ENCODE measurements at places on chromosomes 11 and 22.

- DNase-seq, result no peak
Measured at GRCh38 chr11:46541593-46542371, 52.0 kb downstream of the AMBRA1 start.

DNA sequence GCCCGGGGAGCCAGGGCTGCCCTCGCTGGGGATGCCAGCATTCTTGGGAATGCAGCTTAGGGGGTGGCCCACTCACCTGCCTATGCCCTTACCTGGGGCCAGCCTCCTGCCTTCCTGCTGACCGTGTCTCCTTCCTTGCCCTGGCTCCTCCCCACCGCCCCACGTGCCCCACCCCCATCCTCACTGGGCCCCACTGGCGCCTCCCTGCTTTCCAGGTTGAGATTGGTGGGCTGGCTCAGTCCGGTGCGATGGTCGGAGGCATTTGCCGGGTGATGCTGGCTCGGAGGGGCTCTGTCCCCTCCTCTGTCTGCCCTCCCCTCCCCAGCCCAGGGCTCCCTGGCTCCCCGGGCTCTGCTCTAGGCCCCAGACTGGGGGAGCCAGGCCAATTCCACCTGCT lies 34.1 kb upstream of the GRAMD4 start:
- DNase-seq, result no peak

DNA sequence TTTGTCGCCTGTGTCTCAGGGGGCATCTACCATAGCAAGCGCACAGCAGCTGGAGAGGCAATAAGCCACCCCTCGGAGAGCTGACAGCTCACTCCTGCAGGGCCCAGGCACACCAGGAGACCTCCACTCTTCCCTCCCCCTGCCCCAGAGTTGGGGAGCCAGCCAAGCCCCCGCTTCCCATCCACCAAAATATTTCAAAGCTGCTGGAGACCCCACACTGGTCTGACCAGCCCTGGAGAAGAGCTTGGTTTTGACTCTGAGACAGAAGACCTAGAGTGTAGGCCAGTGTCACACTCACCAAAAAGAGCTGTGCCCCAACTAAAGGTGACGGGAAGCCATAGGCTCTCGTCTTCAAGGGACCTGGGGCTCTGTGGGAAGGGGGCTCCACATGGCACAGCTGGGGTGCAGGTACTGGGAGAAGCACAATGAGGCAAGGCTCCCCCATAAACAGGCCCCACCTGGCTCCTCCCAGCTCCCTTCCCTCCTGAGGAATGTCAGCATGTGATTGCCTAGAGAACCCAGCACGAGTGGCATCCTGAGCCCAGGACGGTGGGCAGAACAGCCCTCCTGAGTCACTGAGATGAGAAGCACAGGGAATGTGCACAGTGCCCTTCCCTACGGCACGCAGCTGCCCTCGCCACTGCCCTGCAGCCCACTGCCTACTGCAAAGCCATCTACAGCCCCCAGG lies 5.8 kb upstream of the GNAZ start:
- DNase-seq, result peak; percentile 9

DNA sequence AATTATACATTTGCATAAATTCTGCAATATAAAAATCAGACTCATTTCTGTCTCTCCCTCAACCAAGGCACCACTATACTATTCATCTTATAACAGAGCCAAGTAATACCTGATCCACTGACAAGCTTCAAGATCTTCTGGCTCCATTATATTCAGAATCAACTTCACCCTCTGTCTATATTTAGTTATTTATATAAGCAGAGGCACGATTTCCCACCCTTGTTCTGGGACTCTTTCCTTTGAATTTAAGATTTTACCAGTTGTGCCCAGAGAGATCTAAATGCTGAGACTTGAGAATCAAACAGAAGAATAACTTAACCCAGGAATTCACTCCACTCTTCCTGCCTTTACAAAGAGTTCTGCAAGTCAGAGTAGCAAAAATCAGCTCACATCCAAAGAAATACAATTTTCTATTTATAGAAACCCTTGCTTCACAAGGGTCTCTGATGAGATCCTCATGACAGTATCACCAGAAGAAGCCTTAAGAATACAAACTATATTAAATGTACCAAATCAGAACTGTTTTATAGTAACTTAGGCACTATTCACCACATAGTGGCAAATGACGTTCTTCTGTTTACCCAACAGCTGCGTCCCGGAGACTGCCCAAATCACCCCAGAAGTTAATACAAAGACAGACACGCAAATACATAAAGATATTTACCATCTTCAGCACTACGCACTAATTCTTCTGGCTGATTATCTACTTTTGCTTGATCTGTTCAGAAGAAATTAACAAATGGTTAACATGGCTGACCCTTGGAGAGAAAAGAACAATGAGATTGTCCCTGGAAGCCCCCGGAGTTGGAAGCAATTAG lies 32.3 kb upstream of the CCDC89 start:
- no peak for DNase-seq

DNA sequence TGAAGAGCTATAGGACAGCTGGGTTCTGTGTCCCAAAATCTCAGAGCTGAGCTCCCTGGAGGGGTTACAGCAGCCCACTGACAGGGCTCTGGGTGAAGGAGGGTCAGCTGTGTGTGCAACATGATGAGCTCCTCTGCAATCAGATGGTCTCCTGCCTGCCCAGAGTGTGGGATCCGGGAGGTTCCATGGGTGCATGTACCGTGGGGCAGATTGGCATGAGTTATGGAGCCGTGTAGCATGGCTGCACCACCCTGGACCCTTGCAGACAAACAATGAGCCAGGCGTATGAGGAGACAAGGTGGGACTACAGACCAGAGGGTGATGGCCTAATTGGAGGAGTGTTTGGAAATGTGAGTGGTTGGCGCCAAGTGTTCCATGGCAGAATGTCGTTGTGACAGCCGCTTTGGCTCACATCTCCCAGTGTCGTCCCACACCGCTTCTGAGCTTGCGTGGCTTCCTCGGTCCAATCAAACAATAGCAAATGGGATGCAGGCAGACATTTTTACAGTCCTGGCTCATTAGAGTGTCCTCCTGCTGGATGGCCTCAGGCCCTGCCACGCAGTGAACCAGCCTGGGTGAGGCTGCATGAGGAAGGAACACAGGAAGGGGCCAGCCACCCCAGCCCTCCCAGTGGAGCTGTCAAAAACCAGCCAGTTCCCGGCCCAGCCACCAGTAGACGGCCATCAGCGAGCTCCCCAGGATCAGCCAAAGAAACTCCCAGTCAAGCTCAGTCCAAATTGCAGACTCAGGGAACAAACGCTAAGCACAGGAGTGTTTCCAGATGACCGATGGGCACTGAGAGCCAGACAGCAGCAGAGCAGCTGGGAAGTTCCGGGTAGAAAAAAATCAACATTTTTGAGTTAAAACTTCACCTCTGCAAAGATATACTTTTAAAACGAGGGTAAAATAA lies 1066.9 kb downstream of the BRD1 start:
- no peak for DNase-seq

- no peak for DNase-seq
Measured at GRCh38 chr11:19995145-19995544, 165.1 kb downstream of the DBX1 start.

DNA sequence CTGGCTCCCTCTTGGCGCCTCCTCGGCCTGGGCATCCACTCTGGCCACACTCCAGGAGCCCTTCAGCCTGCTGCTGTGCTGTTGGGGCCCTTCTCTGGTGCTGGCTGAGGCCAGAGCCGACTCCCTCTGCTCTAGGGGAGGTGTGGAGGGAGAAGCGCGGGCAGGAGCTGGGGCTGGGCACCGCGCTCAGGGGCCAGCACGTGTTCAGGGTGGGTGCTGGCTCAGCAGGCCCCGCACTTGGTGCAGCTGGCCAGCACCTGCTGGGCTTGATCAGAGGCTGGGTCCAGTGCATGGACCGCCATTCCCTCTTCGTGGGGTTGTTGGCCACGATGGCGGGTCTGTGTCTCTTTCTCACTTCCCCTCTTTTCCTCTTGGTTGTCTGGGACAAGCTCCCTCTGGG lies 2381.0 kb downstream of the LRRC4C start:
- no peak for DNase-seq

- no peak for DNase-seq
Measured at GRCh38 chr11:1675536-1676228, 21.3 kb upstream of the KRTAP5-6 start.

DNA sequence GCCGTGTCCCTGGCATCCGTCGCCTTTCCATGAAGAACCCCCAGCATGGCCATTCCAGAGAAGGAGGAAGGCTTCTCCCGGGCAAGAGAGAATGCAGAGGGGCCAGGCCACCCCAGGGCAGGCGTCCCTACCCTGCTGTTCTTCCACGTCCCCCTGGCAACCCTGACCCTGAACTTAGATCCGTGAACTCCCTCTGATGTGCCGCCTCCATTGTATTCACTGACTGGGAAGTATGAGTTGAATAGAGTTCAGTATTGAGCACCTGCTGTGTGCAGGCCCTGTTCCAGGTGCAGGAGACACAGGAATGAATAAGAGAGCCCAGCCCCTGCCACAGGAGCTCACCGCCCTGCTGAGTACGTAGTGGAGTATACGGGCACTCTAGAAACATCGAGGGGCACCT lies 29.1 kb upstream of the RELT start:
- DNase-seq, result no peak

- no peak for DNase-seq
Measured at GRCh38 chr11:64969209-64969608, 2.7 kb downstream of the MAJIN start.

DNA sequence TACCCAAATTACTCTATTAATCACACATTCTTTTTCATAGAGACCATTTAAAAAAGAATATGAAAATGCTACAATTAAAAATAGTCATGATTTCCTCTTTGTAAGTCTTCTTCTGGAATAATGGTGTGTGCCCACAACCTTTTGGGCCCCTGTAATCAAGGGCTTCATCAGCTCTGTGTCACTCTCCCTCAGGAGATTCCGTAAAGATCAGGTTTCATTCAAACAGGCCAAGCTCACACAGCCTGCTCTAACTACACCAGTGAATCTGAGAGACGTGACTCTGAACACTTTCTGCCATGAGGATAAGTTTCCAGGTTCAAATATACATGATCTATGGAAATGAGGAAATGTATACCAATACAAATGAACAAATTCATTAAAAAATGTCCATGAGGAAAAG lies 9.5 kb downstream of the DRICH1 start:
- no peak for DNase-seq

GRCh38 chr22:39908737-39909136 lies 7.9 kb downstream of the GRAP2 start:
- DNase-seq, result no peak

DNA sequence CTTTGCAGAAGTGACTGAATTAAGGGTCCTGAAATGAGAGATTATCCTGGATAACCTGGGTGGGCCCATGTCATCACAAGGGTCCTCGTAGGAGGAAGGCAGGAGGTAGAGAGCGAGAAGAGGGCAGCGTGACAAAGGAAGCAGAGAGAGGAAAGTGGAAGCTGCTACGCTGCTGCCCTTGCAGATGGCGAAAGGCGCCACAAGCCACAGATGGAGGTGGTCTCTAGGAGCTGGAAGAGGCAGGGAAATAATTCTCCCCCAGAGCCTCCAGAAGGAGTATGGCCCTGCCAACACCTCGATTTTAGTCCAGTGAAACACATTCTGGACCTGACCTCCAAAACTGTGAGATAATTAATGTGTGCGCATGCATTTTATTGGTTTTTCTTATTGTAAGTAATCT lies 13.4 kb downstream of the TMEM184B start:
- no peak for DNase-seq

- DNase-seq, result no peak
Measured at GRCh38 chr11:132158696-132159095, 788.3 kb downstream of the NTM start.

- no peak for DNase-seq
Measured at GRCh38 chr22:45743687-45744086, 72.1 kb downstream of the ATXN10 start.

DNA sequence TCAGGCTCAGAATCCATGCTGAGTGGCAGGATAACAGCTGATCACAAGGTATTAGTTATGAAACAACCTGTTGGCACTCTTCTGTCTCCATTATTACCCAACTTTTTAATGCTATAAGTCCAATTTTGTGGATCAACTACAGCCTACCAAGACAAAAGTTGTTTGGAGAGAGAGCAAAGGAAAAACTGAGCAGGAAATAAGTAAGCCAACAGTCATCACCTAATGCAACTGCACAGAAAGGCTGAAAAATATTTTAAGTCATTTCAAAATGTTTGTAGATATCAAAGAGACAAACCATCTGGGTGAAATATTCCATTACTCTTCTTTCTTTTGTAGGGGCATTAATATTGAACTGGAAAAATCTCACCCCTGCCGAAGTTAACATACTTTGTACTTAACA lies 41.6 kb downstream of the FDX1 start:
- DNase-seq, result peak; percentile 91

- no peak for DNase-seq
Measured at GRCh38 chr11:9095421-9095820, 4.0 kb upstream of the SCUBE2 start.

GRCh38 chr22:43553451-43554258 lies 141.8 kb downstream of the MPPED1 start:
- no peak for DNase-seq

DNA sequence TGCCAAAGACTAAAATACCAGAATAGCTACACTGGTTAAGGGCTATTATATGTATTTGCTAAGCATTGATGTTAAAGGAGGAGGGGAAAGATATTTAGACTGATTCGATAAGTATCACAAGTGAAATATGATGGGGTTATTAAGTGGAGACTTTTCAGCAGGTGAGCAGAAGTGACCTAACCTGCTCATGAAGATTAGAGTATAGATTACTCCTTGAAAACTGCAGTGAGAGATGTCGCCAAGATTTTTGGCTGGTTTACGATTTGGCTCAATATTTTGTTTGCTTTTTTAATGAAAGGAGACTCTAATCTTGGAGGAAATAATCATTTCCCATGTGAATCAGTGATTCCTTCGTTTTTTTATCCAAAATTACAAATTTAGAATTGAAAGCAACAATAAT lies 1279.5 kb upstream of the TENM4 start:
- no peak for DNase-seq

DNA sequence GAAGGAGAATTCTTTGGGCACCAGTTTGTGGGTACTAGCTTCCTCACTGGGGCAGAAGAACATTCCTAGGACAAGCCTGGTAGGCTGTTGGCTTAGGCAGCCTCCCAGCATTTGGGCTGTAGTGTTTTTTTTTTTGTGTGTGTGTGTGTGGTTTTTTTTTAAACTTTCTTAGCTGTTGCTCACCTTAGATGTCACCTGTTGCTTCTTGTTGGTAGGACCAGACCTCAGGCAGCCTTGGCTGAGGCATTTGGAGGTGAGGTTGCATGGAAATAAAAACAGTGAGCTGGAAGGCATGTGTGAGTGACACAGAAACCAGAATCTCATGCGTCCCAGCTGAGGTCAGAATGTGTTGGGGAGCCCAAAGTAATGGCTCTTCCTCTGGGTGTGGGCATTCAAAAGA lies 21.3 kb downstream of the AMPD3 start:
- DNase-seq, result no peak

All from lung (tissue), 17 donors.